ENCODE measurements at places on chromosomes 11 and 22.

DNA sequence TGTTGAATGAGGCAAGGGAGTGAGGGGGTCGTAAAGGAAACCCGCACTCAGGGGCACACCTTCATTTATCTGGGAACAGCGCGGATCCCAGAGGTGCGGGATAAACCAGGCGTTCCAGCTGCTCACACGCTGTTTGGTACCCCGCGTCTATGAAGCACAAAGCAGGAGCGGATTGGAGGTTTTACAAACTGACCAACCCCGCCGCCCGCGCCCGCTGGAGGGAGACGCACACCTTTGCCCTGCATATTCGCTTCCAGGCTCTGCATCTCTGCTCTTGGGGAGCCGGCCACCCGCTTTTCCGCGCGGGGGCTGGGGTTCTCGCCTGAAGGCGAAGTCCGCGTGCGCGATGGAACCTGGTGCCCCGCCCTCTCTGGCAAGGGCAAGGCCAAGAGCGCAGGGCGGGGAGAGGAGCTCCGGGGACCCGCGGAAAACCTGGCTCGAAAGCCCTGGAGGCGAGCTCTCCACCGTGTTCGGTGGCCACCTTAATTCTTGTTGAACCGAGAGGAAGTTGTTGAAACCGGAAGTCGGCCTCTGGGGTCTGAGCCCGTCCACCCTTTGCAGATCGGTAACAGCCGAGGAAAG is 6.8 kb upstream of the ALX4 start:
- DNase-seq: no peak

- no peak for DNase-seq
These were observed 13.9 kb downstream of the STX3 start for GRCh38 chr11:59769111-59769510.

- no peak for DNase-seq
These were observed 7.0 kb downstream of the RPL3 start for GRCh38 chr22:39312410-39312809.

DNA sequence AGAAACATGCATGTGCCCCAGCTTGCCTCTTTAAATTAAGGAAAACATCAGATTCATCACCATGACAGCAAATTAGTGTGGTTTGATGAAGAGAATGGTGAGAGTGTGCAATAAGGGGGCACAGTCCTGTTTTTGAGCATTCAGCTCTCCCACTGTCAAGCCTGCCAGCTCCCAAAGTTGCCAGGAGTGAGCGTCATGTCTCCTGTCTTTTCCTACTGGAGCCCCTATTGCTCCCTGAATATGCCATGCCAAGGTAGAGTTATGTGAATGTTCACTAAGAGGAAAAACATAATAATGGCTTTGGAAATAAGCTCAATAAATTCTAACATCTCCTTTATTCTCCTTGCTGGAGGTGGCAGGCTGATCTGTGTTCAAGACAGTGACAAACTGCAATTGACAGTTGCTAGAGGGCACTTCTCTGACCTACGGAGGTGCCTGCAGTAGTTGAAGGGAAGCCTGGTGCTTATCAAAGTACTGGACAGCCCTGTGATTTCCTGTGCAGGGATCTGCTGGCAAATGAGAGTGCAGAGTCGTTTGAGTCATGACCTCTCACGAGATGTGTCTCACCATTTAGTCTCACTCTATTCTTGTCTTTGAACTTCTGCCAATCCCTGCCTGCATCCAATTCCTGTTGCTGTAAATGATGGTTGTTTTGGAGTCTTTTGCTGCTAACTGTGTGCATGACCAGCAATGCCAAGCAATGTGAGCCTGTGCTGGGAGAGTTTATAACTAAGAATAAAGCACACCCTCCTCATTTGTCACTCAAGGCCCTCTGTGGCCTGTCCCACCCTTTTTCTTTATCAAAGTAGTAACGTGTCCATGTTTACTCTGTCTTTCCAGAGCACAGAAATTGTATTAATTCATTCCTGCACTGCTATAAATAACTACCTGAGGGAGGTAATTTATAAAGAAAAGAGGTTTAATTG is 34.8 kb downstream of the MRGPRX2 start:
- DNase-seq: no peak

GRCh38 chr11:77647654-77648305 is 10.2 kb upstream of the CLNS1A start:
- DNase-seq: no peak

DNA sequence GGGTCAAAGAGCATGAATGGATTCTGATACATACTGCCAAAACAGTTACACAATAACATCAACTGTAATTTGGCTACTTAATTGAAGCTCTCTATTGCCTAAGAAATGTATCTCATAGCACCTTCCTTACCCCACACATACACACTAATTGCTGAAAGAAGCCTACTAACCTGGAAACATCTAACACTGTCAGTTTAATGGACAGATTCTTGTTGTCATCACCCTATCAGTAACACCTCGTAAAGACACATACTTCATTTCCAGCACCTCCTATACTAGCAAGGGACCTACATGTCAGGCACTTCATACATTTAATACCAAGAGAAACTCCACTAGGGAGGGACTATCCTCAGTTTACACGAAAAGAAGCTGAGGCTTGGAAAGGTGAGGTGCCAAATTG is 9.9 kb downstream of the NAP1L4 start:
- no peak for DNase-seq

DNA sequence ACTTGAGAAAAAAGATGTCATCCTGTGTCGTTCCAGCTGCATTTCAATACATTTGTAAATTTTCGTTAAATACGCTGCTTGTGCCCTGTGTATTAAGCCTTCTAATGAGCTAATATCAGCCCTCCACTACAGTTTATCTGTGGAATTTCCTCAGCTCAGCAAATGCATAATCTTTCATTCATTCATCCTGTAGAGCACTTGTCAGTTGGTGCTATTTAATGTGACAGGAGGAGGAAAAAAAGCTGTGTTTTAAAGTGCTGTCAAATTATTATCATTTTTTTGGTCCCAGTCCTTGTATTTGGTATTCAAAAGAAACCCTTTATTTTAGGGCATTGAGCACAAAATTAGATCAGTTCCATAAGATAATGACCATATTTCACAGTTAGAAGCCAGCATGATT is 184.7 kb downstream of the FAT3 start:
- DNase-seq: no peak

DNA sequence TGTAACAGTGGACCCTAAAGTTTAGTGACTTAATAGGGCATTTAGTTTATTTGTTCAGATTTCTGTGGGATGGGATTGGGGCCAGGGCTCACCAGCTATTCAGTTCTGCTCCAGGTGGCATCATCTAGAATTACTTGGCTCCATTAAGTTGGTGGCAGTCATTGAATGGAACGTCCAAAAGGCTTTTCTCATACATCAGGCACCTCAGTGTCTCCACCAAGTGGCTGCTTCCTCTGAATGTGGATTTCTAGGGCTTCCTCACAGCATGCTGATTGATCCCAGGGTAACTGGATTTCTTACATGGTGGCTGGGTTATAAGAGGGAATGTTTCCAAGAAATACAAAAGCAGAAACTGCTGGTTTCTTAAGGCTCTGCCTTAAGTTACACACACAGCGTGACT is 34.7 kb downstream of the USP47 start:
- no peak for DNase-seq

DNA sequence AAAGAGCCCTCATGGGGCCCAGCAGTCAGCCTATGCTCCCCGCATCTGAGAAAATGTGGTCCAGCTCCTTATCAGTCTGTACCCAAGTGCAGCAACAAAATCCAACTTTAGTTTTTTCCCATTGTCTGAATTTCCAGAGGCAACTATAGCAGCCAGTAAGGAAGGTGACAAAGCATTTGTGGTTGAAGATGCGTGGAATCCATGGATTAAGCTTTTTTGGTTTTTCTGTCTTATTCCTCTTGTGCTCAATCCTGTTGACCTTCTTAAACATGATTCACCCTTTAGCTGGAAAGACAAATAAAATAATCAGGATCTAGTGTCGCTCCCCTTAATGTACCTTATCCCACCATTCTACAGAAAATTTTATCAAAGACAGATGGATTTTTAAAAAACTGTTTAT is 14.3 kb downstream of the GDPD4 start:
- no peak for DNase-seq

GRCh38 chr11:127118811-127119210 is 118.2 kb upstream of the KIRREL3 start:
- no peak for DNase-seq

GRCh38 chr22:22902247-22903001 is 14.8 kb downstream of the IGLL5 start:
- no peak for DNase-seq
